ENCODE measurements at places on chromosomes 2 and 18. TPM values are rescaled to one million over a fixed set of nuclear protein-coding genes. Genes with fewer than 3 reads are reported as not detected.

GRCh38 chr18:62496262-62496661, 26.6 kb upstream of the ZCCHC2 start:
- no peak for DNase-seq

GRCh38 chr2:224009605-224010315, 29.3 kb downstream of the SERPINE2 start:
- no peak for DNase-seq

DNA sequence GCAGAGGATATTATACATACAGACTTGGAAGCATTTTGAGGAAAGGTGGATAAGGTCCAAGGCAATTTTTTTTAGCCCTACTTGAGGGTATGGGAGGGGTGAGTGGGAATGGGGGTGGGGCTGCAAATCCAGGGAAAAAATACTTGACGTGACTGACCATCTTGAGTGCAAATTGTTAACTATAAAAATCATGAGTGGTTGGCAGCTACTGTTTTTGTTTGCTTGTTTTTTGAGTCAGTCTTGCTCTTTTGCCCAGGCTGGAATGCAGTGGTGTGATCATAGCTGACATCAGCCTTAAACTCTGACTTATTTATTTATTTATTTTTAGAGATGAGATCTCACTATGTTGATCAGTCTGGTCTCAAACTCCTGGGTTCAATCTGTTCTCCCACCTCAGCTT, 458.8 kb downstream of the PIK3C3 start:
- DNase-seq, result no peak

- no peak for DNase-seq
Observed at GRCh38 chr2:128799730-128800129, 481.1 kb upstream of the HS6ST1 start.

DNA sequence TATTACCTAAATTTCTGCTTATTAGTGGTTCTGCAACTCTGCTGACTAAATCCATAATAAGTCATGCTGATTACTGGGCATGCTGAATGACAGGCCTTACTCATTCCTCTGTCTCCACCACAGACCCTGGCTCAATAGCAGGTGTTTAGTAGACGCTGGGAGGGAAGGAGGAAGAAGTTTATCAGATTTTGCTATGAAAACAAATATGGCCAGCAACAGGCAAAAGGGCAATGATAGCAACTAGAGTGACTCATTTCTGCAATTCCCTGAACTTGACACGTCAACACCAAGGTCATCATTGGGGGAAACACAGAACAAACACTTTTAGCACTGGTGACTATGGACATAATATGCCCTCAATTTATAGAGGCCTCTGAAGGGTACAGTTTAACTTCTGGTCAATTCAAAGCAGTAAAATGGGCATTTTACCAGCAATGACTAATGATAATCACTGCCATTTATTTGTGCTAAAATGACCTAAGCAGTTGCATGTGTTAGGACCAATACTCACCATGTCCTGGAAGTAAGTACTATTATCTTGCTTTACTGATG, 35.2 kb downstream of the TMEM163 start:
- DNase-seq, result no peak

DNA sequence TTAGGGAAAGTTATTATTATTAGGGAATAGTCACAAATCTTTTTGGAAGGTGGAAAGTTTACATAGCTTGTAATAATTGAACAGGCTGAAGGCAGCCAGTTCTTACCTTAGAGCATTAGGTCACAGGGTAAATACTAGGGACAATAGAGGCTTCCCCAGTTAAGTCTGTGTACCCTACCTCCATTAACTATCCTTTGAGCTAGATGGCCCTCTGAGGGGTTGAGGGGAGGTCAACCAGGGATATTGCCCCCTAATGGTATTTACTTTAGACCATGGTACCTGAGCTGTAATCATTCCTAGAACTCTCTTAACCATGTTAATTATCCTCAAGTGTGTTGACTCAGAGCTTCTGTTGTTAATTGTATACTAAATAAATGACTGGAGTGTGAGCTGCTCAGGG, 120.5 kb upstream of the SCN7A start:
- no peak for DNase-seq

DNA sequence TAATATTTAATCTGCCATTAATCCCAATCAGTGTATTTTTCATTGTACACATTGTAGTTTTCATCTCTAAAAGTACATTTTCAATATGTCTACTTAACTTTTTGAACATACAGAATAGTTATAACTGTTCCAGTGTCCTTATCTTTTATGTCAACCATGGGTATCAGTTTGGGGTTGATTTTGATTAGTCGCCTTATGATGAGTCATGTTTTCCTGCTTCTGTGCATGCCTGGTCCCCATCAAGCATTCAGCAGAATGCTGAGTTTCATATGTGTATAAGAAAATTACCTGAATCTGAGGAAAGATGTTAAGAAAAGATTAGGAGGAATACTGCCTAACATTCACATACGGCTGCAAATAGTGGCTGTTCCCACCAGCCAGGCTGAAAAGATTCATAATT, 17.7 kb downstream of the SPDYA start:
- no peak for DNase-seq

The SPATA3 gene
- not detected for total RNA-seq

- no peak for DNase-seq
Observed at GRCh38 chr18:4035521-4035920, 419.6 kb downstream of the DLGAP1 start.

Measured in colonic mucosa (tissue), 4 donors.